Fibroblast of villous mesenchyme (primary cell): ENCODE measurements at places on chromosomes 7 and 10.
A peak's percentile ranks its signal among the peaks of the same experiment; 100 is the strongest.

GRCh38 chr10:44051584-44052385 lies 333.1 kb downstream of the CXCL12 start:
- no peak for DNase-seq

GRCh38 chr10:31974434-31975124 lies 45.9 kb upstream of the ARHGAP12 start:
- no peak for DNase-seq

- no peak for DNase-seq
Measured at GRCh38 chr7:44703921-44704320, 44.7 kb upstream of the ZMIZ2 start.

- peak; percentile 92 for DNase-seq
Measured at GRCh38 chr7:84412161-84412969, 217.8 kb upstream of the SEMA3A start.

DNA sequence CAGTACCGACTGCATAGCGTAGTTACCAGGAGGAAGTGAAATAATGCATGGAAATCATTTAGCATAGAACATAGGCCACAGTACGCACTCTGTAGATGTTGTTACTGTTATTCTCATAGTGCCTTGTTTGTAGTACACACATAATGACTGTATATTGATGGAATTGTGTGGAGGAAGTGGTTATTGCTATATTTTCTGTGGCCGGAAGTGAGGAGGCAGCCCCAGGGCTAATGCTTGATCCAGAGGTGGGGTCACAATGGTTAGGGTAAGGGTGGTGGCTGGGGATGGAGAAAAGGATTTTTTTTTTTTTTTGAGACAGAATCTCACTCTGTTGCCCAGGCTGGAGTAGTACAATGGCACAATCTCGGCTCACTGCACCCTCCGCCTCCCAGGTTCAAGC lies 4.5 kb upstream of the MGAM start:
- DNase-seq: no peak

GRCh38 chr10:44818701-44819127 lies 92.4 kb upstream of the TMEM72 start:
- no peak for DNase-seq

- no peak for DNase-seq
Measured at GRCh38 chr7:55070271-55070743, 51.5 kb downstream of the EGFR start.

DNA sequence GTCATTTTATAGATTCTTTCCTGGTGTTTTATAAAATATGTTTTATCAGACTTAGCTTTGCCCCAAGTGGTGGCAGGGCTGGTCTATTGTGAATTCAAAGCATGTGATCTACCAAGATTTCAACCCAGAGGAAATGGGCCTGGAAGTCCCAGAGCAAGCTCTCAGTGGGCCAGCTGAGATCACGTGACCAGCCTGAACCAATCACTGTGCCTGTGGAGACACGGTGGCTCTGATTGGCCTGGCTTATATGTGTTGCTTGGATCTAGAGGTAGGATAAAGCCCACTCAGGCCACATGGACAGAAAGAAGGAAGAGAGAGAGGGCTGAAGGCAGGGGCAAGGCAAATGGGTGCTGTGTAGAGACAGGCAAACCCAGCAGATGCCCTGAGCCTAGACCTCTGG lies 65.5 kb upstream of the GATA3 start:
- DNase-seq: no peak

DNA sequence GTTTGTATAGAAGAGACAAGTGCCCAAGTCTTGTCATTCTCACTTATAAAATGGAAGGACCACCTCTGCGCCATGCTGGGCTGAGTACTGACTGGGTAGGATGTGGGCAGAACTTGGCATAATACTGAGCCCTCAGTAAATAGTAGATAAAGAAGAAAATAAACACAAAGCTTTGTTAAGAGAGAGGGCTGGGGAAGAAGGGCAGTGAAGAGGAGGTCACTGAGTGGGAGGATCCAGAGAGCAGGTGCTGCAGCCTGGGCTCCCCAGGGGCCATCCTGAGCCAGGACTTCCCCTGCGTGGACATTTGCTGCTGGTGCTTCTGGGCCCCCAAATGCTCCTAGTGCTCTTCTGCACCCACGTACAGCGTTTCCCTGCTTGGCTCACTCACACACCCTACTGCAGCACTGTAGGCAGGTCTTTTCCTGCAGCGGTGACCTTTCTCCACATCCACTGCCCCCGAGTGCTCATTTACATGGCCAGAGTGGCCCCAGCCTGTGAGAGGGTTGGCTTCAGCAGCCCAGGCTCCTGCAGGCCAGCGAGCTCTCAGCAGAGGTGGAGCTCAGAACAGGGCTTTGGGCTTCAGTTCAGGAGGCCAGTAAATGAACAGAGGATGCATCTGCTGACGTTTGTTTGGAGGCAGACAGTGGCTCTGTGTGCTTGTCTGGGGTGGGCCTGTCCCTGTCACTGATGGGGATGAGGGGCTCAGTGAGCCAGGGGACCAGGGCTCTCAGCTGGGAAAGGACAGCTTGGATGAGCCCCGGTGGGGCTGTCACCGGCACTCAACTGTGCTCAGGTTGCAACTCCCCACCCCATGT lies 164.6 kb downstream of the ADARB2 start:
- DNase-seq: no peak

DNA sequence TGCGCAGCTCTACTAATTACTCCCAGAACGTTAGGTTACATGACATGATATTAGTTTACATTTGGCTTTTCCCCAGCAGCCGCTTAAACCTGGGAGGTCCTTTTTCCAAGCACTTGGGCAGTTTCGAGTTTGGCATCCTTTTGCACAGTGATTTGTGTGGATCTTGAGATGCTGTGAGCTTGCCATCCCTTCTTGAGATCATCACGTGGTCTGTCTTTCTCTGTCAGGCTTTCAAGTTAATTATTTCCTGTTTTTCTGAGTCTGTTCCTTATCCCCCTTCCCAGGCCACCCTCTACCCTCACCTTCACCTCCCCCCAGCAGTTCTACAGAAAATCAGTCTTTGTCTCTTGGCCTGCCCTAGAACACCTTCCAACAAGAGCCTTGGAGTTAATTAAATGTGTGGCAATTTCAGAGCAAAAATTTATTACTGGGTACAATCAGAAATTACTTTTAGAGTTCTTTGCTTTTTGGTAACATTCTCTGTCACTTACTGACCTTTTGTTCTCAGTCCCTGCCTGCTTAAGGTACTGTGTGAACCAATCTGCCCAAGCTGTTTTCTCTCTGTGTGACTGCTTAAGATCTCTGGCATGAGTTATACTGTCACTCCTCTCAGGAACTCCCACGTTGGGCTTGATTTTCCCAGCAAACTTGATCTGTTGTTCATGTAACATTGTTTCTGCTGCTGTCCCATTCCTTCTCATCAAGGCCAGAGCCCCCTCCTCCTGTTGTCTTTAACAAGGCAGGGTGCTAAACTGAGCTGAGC lies 3.1 kb upstream of the SLF2 start:
- DNase-seq: peak; percentile 72

- no peak for DNase-seq
Measured at GRCh38 chr10:124091646-124092249, 1.6 kb downstream of the CHST15 start.

DNA sequence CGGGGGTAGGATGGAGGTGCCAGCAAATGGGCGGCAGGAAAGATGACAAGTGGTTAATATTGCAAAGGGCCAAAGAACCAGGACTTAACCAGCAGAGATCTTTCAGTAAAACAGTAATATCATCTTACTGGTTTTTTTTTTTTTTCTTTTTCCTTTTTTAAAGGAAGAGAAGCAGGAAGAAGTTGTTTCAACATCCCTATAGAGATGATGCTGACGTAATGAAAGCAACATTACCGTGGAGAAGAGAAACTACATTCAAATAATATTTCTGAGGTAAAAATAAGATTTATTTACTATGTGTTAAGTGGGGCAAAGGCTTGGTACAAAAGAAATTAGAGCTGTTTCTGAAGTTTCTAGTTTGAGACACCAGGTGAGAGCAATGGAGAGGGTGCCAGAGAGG lies 11.0 kb downstream of the MINDY3 start:
- DNase-seq: no peak

DNA sequence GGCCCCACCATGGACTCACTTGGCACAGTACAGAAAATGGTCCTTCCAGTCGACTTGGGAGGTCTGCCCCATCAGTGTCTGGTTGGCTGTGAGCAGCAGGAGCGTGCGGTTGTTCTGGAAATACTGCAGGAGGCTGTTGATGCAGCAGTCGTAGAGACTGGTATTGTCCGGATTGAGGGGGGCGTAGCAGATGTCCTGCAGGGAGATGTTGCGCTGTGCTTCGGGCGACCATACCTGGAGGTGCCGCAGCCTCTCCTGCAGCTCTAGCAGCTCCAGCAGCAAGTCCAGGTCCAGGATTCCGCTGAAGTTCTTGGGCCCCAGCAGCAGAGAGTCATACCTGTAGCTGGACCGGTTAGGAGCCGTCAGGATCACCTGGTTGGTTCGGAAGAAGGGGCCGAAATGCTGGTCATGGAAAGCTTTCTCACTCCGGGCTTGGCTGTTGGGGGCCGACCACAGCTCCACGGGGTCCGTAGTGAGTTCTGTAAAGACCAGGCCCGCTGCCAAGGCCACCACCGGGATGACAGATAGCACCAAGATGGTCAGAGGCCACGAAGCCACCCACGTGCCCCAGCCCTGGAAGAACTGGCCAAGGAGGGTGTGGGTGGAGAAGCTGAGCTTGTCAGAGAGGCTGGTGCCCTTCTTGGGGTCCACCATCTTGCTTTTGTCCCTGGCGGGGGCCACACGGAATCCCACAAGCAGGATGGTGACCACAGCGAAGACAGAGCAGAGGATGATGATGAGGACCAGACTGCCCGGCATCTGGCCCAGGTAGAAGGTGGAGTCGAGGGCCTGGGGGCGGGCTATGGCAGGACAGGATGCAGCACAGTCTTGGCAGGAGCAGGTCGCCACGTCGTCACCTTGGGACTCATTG lies 2.1 kb downstream of the NPC1L1 start:
- DNase-seq: no peak

DNA sequence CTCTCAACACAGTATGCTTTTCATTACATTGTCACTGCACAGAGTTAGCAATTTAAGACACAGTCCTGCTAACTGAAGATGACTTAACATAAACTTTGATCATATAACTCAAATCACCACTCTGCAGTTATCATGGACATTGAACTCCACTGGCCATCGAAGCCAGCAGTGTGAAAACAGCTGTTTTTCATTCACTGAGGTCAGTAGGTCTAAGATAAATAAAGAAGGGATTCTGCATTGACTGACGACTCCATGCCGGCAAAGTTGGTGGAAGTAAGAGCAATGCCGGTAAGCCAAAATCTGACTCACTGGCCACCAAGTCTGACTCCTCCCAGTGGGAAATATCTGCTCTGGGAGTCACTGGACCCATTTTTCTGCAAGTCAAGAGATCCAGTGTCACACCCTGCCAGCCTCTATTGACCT lies 449.9 kb upstream of the ANKRD30A start:
- DNase-seq: peak; percentile 24

DNA sequence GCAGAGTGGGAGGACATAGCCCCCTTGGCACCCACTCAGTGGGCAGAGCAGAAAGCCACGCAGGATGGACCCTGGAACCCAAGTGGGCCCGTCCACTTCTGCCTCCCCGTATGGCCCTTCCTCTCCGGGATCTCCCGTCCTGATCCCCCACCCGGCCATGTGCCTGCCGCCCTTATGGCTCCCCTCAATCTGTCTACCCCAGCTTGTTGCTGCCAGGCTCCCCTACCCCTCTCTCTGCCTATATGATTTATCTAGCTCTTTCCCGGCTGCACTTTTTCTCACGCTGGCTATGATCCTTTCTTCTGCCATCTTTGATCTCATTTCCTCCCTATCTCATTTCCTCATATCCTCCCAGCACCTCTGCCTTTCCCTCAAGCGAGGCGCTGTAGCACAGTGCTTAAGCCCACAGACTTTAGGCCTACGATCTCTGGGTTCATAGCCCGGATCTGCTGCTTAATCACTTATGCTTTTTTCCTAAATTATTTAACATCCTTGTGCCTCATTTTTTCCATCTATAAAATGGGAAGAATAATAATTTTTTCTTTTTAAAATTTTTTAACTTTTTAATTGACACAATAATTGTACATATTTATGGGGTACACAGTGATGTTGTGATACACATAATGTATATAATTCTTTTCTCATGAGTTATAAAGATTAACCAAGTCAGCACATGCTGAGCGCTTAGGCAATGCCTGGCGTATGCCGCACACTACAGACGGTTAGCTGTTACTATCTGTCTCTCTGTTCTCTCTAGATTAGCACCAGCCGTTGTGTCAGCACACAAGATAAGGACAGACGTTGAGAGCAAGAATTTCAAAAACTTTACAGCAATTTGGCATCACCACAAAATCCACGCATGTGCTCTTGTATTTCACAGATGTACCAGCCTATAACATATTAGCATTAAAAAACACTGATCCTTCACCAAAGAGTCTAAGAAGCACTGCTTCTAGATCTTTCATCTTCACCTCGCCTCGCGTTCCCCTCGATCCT lies 18.1 kb downstream of the KCNH2 start:
- peak; percentile 82 for DNase-seq

GRCh38 chr7:129989466-129989865 lies 36.7 kb upstream of the UBE2H start:
- DNase-seq: no peak

- no peak for DNase-seq
Measured at GRCh38 chr7:128788446-128789412, 3.0 kb upstream of the CCDC136 start.

- DNase-seq: peak; percentile 98
Measured at GRCh38 chr7:7911369-7912123, 57.0 kb upstream of the GLCCI1 start.

DNA sequence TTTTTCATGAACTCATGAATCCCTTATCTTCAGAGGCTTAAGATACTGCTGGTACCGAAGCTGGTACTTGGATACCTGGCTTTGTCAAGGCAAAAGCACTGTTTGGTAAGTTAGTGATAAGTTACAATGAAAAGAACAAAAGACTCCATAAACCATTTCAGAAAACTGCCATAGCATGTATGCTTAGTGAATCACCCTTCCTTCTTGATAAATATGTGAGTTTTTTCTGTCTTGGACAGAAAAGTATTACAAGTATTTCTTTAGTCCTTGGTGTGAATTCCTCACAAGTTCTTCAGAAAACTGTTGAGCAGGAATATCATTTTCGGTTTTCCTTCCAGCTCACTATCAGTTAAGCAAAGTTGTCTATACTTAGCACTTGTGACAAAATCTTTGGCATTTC lies 25.6 kb downstream of the PUS7 start:
- DNase-seq: peak; percentile 23

GRCh38 chr10:5942474-5942873 lies 34.9 kb downstream of the IL15RA start:
- DNase-seq: peak; percentile 16

DNA sequence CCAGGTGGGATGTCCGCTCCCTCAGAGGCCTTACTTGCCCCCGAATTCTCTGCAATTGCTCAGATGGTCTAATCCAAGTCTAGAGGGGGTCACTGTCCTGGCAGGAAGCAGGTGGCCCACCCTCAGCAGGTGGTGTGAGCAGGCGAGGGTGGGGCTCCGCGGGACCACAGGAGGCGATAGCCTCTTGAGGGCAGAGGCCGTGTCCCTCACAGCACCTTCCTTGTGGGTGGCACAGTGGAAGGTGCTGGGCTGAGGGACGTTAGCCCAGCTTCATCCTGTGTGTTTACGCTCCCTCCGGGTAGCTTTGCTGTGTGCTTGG lies 38.3 kb upstream of the INPP5A start:
- no peak for DNase-seq
